NCI-H82 (cell line): ENCODE measurements at places on chromosomes 11 and 22.
A peak's percentile ranks its signal among the peaks of the same experiment; 100 is the strongest.

DNA sequence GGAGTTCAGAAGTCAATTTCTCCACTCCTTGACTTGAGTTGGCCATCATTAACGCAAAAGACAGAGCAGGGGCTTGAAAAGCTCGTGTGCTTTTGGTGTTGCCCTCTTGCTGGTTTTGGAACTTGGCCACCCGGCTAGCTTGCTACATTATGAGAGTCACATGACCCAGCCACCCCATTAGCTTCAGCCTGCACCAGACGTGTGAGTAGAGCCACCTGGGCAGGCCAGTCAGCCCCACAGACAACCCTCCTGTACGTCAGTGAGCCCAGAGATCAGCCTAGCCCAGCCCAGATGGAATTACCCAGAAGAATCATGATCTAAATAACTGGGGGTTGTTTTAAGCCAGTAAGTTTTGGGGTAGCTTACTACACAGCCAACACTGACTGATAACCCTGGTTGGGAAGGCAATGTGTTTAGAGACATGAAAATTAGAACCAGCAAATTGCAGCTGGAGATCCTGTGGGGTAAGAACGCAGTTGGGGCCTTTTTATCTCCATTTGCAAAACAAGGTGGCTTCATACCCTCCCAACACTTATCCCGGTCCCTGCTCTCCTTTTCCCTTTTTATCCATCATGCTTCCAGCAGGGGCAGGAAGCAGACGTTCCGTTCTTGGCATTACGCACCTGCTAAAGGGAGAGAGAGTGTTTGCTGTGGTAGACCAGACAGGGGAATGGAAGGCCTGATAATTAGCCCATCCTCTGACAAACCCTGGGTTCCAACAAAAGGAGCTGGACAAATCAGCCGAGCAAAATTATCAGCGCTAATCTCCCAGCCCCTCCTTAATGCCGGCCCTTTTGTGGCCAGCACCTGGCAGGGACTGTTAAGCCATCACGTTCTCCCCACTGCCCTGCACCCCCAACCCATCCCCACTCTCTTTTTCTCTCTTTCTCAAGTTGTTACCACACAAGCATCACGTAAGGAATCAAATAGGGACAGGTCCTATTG lies 548.7 kb upstream of the CADM1 start:
- peak; percentile 50 for DNase-seq

GRCh38 chr22:40202225-40202944 lies 24.7 kb downstream of the TNRC6B start:
- DNase-seq: no peak

GRCh38 chr22:23789121-23789520 lies 2.4 kb downstream of the SMARCB1 start:
- DNase-seq: no peak

GRCh38 chr22:48744967-48745841 lies 1082.5 kb downstream of the BRD1 start:
- DNase-seq: no peak

GRCh38 chr22:23772649-23773473 lies at the start of gene MMP11:
TSS of gene MMP11 (plus strand) at chr22:23772849. CDS start at chr22:23772871, 22 bp downstream.
- peak; percentile 72 for DNase-seq

DNA sequence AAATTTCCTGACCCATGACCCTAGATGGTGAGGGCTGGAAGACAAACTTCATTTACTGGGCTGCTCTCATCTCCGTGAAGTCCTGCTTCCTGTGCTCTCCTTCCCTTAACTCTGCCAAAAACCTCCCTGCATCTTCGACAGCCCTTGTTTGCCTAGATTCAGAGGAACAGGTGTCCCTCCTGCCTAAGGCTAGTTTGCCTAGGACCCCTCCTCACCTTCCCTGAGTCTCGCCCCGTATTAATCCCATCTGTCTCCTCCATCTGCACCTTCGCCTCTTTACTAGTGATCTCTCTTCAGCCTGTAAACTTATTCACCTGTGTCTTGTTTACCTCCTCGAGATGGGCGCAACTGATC lies 33.1 kb downstream of the EIF3F start:
- peak; percentile 27 for DNase-seq

GRCh38 chr22:33035272-33035863 lies 22.8 kb downstream of the SYN3 start:
- DNase-seq: peak; percentile 51

DNA sequence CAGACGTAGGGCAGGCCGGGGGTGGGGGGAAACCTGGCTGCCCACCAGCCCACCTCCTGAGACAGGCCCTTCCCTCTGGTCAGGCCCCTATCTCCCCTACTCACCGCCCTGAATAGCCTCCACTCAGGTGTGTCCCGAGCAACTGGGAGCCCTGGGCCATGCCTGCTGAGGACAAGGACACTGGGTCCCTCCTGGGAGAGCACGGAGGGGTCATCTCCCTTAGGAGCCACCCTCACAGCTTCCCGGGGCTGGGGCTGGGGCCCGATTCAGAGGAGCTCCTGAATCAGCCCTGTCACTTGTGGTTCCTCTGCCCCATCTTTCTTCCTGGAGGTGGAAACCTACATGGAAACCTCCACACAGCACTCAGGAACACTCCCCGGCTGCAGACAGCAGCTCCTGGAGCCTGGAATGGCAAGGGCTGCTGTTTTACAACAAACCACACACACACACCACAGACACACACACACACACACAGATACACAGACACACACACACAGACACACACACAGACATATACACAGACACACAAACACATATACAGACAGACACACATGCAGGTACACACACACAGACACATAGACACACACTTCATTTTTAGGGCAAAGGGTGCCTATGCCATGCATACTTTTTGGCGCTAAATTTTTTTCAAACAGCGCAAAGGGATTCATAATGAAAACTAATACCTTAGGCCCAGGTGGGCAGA lies 9.6 kb upstream of the EMID1 start:
- DNase-seq: no peak

DNA sequence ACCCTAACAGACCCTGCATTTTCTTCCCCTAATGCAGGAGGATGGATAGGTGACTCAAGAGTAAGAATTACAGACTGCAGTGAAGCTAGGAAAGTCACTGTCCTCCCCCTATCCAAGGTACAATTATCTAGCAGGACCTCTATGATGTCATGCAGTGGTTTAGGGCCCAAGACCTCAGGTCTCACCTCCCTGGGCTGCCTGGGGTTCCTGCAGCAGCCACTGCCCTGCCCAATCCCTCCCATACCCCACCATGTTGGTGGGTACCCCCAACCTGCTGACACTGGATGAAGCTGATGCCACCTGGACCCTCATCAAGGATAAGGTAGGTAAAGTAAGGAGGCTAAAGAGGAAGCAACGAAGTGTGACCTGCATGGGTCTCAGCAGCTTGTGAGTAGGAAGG lies at the start of gene C11orf42:
TSS of gene C11orf42 (plus strand) at position 192 of the 400 bp plus-strand sequence. CDS start at position 251, 59 bp downstream.
- DNase-seq: no peak

GRCh38 chr11:117281159-117281558 lies 10.0 kb upstream of the BACE1-AS start:
- no peak for DNase-seq

DNA sequence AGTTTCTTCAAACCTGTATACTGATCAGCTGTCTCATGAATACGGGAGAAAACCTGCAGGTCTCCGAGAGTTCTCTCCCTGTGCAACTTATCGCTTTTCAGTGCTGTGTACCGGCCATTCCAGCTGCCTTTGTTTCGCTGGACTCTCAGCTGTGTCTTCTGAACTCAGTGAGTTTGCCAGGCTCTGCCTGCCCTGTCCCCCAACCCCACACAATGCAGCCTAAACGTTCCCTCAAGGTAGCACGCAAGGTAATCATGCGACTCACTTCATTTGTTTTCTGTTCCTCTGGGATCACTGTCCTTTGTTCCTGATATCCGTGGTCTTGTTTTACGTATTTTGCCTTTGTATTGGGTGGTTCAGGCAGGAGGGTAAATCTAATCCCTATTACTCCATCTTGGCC lies 13.5 kb downstream of the RBM7 start:
- DNase-seq: no peak

GRCh38 chr11:35927104-35927503 lies 16.8 kb upstream of the LDLRAD3 start:
- DNase-seq: peak; percentile 69

- no peak for DNase-seq
Observed at GRCh38 chr11:531919-532526, 3.4 kb downstream of the HRAS start.

DNA sequence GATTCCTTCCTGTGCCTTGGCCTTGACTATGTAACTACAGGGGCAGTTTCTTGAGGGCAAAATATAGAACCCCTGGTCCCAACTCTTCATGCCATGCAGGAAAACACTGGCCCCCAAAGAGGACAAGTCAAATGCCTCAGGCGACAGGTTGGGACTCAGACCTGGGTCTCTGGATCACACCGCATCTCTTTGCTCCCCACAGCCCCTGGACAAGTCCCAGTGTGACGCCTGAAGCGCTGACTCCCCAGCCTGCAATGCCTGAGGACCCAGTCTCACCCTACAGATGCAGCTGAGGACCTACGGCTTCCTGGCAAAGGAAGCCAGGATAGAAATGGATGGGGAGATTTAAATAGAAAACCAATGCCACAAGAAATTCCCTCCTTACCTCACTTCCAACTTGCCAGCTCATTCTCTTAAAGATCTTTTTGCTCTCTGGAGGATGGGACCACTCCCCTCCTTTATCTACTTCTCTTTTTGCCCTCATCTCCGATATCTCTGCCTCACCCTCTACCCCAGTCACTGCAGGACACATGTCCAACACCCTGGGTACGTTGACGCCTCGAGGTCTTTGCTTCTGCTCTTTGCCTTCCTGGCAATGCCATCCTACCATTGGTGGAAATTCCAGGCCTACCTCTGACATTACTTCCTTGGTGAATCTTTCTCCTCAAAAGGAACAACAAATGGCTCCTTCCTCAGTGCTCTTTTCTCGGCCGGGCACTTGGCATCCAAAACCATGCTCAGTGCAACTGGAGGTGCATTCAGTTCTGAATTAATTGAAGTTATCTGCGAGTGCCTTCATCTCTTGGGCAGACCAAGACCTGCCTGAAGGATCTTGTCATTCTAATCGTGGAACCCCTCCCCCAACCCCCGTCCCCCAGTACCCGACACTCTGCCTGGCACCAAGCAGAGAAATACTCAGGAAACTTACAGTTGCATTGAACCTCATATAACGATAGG lies 2.0 kb upstream of the PRDM11 start:
- no peak for DNase-seq

- DNase-seq: peak; percentile 29
Observed at GRCh38 chr11:69293819-69294505, at the start of gene MYEOV. TSS of gene MYEOV (plus strand) at chr11:69294155. CDS start at chr11:69295355, 1,200 bp downstream.

GRCh38 chr11:44761551-44761961 lies 34.8 kb downstream of the TSPAN18 start:
- peak; percentile 98 for DNase-seq

- no peak for DNase-seq
Observed at GRCh38 chr22:46553189-46553588, 15.8 kb upstream of the CELSR1 start.

DNA sequence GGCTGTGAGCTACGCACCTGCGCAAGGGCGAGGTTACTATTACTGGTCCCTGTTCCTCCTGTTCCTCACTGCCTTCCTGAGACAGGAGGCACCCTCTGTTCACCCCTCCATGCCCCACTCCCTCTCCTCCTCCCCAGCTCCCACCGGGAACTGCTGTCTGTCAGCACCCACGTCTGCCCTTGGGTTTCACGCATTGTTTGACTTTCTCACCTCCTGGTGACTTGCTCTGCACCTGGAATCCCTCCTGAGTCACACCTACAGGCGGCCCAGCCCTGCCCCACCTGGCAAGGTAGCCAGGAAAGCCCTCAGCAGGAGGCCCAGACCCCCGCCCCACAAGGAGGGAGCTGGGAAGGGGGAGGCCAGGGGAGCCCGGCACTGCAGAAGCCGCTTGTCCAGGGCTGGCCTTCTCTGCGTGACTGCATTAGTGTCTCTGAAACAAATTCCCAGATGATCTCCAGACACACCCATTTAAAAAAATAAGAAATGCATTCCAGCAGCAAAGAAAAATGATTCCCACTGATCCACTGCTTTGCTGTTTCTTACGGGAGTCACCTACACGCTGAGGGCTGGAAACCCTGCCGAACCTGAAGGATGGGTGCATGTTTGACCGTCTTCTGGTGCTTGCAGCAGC lies 86.4 kb downstream of the CELSR1 start:
- DNase-seq: no peak

- no peak for DNase-seq
Observed at GRCh38 chr11:21501245-21501644, 691.6 kb upstream of the ANO5 start.

GRCh38 chr22:31748490-31748889 lies 1.4 kb downstream of the PRR14L start:
- DNase-seq: no peak

- no peak for DNase-seq
Observed at GRCh38 chr11:86949995-86950660, 5.1 kb downstream of the FZD4 start.

GRCh38 chr11:58525037-58525614 lies 17.2 kb upstream of the OR5B21 start:
- DNase-seq: no peak

DNA sequence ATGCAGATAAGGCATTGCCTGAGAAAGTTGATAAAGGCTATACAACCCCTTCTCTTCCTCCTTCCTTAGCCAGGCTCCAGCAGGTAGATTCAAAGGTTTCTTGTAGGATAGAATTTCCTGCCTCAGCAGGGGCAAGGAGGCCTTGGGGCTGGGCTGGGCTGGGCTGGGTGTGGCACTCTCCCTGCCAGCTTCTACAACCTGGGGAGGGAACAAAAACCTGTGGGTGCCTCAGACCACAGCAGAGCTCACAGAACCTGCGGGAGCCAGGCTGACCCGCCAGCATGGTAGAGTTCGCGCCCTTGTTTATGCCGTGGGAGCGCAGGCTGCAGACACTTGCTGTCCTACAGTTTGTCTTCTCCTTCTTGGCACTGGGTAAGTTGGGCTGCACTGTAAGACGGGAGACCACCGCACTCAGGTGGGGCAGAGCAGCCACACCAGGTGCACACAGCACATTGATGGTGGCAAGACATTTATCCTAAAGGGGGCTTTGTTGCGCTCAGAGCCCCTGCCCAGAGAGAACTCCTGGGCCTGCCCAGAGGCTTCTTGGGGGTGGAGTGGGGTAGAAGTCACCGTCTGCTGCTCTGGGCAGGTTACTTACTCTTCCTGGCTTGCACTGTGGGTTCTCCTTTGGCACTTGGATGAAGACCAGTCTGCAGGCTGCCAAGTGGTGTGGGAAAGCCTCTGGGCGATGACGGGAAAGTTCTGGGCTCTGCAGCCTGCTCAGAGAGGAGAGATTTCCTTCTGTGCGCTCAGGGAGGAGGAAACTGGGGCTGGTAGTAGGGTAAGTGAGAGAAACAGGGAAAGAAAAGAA lies at the start of gene MOGAT2:
TSS of gene MOGAT2 (plus strand) at position 231 of the 811 bp plus-strand sequence. CDS start at position 282, 51 bp downstream.
- DNase-seq: no peak

DNA sequence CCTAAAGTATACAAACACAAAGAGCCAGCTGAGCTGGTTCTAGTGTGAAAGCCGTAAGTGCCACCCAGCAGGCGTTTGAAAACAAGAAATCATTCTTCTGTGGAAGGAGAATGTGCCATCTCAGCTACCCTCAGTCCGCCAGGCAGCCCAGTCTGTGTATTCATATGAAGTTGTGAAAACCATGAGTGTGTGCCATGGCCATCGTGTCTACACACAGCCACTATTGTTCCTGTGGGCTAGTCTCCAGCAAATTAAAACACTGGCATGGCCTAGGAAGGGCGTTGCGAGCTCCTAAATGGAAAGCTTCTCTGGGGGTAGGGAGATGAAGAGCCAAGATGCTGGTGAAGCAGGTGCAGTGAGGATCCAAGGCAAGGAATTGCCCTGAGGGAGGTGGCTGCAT lies 51.5 kb upstream of the HORMAD2 start:
- no peak for DNase-seq

- DNase-seq: no peak
Observed at GRCh38 chr22:46473896-46474557, 63.4 kb downstream of the CELSR1 start.

GRCh38 chr11:66686801-66687750 lies 9.4 kb upstream of the RBM4B start:
- no peak for DNase-seq

- DNase-seq: no peak
Observed at GRCh38 chr11:3217818-3218482, 663 bp downstream of the MRGPRG start.

- DNase-seq: no peak
Observed at GRCh38 chr11:92753161-92753560, 216.3 kb upstream of the MTNR1B start.
